ENCODE measurements at places on chromosomes 13 and 19.

GRCh38 chr19:16206637-16207036, 8.9 kb downstream of the AP1M1 start:
- DNase-seq: no peak

DNA sequence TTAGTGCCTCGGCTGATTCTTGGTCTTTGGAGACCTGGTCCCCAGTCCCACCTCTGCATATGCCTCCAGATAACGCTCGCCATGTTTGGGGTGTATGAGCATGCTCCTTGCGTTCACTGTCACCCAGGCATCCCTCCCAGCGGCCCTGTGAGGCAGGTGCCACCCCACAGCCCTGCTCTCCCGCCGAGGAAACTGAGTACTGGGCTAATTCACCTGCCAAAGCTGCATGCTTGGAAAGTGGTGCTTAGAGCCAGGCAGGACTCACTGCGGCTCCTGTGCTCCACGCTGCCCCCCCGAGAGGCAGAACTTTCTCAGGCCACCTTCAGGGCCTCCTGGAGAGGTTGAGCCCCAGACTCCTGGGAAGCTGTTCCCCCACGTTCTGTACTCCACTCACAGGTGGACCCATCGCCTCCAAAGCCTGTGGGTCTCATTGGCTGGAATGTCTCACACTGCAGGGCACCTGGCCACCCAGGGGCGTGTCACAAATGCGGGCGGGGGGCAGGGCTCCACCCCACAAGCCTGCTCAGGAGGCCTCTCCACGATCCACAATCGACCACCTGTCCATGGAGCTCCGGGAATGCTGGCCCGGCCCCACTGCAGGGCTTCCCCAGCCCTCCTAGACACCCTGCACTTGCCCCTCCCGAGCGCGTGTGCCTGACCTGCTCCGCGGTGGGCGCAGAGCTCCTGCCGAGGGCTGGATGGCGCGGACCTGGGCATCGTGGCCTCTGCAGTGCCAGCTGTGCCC, 64.6 kb downstream of the ATP11A start:
- DNase-seq: no peak

DNA sequence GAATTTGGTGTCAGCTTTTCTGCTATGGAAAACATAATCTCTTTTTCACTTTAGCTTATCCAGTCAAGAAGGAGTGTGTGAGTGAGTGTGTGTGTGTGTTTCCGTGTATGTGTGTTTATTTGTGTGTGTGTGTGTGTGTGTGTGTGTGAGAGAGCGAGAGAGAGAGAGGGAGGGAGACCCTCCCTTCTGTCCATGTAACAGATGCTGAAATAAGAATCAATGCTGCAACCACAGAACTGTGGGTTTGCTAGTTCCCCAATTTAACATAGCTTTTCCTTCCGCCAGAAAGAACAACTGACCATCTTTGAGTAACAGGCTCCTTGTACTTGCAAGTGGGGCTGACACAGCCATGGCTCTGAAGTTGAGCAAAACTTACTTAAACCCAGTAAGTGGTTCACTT, 5.2 kb downstream of the LCP1 start:
- DNase-seq: no peak

DNA sequence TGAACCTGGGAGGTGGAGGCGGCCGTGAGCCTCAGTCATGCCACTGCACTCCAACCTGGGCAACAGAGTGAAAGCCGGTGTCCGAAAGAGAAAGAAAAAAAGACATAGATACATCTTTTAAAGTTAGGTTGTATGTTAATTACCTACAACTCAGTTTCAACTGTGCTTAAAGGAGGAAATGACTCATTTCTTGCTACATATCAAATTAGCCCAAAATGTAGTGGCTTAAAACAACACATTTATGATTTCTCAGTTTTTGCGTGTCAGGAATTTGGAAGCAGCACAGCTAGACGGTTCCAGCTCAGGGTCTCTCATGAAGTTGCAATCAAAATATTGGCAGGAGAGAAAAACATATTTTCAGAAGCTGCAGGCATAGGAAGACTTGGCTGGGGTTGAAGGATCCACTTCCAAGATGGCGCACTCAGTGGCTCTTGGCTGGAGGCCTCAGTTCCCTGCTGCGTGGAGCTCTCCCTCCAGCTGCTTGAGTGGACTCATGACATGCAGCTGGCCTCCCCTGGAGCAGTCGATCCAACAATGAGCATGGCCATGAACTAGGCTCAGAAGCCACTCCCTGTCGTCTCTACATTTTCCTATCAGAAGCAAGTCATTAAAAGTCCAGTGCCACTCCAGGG, 7.1 kb downstream of the LDLR start:
- DNase-seq: no peak

- DNase-seq: no peak
Measured at GRCh38 chr13:37788346-37788745, 81.2 kb downstream of the TRPC4 start.

DNA sequence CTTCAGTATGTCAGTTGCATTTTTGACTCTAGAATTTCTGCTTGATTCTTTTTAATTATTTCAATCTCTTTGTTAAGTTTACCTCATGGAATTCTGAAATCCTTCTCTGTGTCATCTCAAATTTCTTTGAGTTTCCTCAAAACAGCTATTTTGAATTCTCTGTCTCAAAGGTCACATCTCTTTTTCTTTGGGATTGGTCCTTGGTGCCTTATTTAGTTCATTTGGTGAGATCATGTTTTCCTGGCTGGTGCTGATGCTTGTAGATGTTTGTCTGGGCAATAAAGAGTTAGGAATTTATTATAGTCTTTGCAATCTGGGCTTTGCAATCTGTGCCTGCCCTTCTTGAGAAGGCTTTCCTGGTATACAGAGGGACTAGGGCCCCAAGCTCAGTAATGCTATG, 18.5 kb upstream of the KBTBD7 start:
- DNase-seq: no peak

DNA sequence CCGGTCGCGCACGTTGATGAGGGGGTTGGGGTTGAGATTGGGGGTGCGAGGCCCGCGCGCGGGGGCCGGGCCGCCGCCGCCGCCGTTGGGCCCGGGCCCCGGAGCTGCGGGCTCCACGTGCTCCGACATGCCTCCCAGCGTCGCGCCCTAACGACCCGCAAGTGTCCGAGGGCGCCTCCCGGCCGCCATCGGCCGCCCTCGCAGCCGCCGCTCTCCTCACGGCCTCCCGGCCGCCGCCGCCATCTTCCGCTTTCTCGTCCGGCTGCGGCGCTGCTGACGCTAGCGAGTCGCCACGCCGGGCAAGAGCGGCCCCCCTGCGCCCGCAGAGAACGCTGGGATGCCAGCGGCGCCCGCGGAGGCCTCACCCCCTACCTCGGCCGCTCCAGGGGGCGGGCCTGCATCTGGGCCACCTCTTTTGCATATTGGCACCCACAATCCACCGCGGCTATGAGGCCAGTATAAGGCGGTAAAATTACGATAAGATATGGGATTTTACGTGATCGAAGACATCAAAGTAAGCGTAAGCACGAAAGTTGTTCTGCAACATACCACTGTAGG, at the start of gene TMEM259:
Gene TMEM259, minus strand, starts transcription at position 256 of the 558 bp plus-strand sequence. Its CDS starts 127 bp downstream, at position 129.
- peak; percentile 92 for DNase-seq

- DNase-seq: no peak
Measured at GRCh38 chr13:26112843-26113242, 61.0 kb upstream of the SHISA2 start.

DNA sequence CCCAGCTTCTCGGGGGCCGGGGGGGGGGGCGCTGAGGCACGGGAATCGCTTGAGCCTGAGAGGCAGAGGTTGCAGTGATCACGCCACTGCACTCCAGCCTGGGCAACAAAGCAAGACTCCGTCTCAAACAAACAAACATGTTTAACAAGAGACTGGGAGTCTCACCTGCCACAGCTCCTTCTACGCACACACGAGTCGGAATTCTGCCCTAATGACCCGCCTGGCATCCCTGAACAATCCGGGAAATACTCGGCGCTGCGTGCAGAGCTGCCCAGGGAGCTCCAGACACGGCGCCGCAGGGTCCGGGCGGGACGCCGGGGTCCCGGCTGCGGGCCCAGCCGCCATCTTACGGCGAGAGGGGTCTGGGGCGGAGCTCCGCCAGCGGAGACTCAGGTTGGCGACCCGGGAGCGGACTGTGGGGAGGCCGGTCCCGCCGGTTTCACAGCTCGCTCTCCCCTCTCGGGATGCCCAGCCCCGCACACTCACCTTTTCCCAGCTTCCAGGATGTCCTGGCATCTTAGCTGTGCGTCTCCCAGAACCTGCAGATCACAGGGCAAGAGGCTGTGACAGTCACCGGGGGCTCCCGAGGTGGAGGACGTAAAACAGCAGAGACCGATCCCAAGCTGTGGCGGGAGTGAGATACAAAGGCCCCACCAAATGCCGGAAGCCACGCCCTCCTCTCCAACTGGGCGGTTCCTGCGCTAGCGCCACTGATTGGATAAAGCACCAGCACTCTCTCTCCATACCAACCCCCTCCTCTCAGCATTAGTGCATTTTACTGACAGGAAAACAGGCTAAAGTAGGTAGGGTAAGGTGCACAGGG, 23.6 kb upstream of the ZNF724 start:
- peak; percentile 90 for DNase-seq
